ENCODE measurements at places on chromosomes 2 and 18. TPM values are rescaled to one million over a fixed set of nuclear protein-coding genes. Genes with fewer than 3 reads are reported as not detected.

The GAL3ST2 gene
- 0.16 TPM for total RNA-seq

The REG1B gene
- total RNA-seq, result not detected

The EIF4E2 gene
- total RNA-seq, result 38.1 TPM

DNA sequence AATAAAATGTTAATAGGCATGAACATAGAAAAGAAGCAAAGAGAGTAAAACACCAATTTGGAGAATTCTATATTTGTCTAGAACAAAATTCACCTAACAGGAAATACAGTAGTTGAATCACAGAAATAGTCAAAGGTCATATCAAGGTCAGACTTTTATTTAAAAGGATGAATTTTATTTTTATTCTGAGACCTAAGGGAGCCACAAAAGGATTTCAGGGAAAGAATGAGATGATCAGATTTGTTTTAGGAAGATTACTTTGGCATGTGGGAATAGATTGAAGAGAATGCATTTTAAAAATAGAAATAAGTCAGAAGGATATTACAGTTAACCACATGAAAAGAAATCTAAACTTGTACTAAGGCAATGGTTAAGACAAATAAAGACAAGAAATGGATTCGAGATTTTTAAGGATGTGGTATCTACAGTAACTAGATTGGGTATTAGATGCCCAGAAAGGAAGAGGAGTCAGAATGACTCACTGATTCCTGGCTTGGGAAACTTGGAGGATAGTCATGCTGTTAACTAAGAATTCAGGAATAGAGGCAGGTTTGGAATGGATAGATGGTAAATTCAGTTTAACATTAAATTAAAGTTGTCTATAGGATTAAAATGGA lies 56.0 kb downstream of the METTL4 start:
- no peak for DNase-seq

DNA sequence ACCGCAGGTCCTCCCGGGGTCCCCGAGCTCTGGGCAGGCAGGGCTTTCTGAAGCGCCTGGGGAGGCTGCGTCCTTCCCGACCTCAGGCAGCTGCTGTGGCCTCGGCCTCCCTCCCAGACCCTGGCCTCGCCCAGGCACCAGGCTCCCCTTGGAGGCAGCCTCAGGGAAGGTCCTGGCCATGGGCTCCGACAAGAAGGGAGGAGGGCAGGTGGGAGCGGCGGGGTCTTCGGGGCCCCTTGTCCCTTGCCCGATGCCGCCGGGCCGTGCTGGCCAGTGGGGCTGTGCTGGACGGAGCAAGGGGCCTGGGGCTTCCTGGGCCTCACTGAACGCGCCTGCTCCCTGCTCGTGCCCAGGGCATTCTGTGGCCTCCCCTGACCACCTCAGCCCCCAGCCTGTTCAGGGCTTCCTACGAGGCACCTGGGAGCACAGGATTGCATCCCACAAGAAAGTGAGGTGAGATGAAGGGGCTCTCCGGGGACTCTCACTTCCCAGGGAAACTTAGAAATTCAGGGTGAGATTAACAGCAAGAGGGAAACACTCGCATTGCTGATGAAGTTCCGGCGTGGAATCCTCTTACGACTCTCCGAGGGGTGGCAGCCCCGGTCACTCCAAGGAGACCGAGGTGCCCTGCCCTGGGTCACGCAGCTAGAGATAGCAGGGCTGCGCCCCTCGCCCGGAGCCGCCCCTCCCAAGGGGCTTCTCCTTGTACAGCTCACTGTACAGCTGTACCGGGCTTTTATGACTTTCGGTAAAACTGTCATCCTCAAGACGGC lies 778 bp downstream of the MFSD2B start:
- no peak for DNase-seq

DNA sequence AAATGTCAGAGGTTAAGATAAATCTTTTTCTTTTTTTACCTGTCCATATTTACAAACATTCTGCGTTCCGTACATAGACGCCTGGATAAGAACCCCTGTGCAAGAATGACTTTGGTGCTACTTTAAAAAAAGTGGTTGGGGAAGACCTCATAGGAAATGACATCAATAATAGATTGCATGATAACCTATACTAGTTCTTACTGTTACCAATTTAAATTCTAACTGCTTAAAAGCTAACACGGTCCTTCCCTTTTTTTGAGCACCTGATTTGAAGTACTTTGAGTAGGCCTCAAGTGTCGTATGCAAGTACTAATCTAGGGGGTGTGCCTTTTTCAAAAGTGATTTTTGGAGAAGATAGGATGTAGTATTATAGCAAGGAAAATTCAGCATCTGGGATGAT lies 2.1 kb downstream of the SLC39A10 start:
- DNase-seq, result no peak

DNA sequence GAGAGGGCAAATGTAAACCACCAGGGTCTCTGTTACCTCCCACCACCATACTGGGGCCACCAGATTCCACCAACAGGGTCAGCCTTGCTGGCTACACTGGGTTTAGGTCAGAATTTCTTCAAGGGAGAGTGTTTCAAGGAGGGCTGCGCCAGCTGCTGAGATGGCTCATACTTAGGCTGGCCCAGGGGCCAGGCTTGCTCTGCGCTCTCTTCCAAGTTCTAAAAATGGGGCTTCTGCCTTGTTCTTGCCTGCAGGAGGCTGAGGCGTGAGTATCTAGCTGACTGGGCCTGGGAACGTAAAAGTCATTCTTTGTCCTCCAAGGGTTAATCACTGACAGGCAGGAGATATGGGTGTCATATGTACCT lies 28.1 kb downstream of the MRPL33 start:
- no peak for DNase-seq

All from occipital lobe (tissue), 3 donors.